Mesendoderm (in vitro differentiated cells): ENCODE measurements at places on chromosomes 1 and 21.
A peak's percentile ranks its signal among the peaks of the same experiment; 100 is the strongest.

DNA sequence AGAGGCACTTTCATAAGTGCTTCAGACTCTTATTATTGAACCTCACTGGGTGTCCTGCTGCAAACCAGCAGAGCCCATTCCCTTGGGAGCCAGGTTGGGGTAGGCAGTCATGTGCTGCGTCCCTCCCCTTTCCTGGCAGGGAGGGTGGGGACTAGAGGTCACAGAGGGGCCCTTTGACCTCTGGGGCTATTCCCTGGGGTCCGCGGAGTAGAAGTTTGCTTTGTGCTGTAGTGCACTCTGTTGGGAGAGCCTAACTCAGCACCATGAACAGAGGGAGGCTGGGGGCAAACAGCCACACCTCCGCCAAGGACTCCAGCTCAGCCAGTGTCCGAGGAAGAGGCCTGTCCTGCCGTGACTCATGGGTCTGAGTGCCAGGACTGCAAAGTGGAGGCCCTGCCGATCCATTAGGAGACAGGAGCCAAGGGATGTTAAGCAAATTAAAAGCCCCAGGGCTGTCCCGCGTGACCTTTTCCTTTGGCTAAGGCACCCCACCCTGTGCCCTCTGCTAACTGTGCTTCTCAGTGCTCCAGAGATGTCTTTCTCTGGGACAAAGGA lies 3.0 kb upstream of the IGSF21 start:
- H3K4me3 ChIP-seq: no peak overlapping the region
- no peak for DNase-seq
- H3K27me3 ChIP-seq: peaks cover 13% of the 10 kb centered on the region
- no peak overlapping the region for H3K27ac ChIP-seq
- no peaks in the 10 kb centered on the region for H3K36me3 ChIP-seq
- H3K4me1 ChIP-seq: peaks cover 7% of the 10 kb centered on the region

- no peaks in the 10 kb centered on the region for H3K36me3 ChIP-seq
- no peaks in the 10 kb centered on the region for H3K27me3 ChIP-seq
- H3K4me1 ChIP-seq: no peaks in the 10 kb centered on the region
- H3K4me3 ChIP-seq: no peak overlapping the region
- peak; percentile 24 for DNase-seq
- no peak overlapping the region for H3K27ac ChIP-seq
These were observed 418.9 kb downstream of the PRDM2 start for GRCh38 chr1:14118691-14119485.

- no peak overlapping the region for H3K4me3 ChIP-seq
- no peak for DNase-seq
- peaks cover 8% of the 10 kb centered on the region for H3K4me1 ChIP-seq
- H3K36me3 ChIP-seq: no peaks in the 10 kb centered on the region
These were observed 264.1 kb downstream of the FOXD2 start for GRCh38 chr1:47701741-47702515.

DNA sequence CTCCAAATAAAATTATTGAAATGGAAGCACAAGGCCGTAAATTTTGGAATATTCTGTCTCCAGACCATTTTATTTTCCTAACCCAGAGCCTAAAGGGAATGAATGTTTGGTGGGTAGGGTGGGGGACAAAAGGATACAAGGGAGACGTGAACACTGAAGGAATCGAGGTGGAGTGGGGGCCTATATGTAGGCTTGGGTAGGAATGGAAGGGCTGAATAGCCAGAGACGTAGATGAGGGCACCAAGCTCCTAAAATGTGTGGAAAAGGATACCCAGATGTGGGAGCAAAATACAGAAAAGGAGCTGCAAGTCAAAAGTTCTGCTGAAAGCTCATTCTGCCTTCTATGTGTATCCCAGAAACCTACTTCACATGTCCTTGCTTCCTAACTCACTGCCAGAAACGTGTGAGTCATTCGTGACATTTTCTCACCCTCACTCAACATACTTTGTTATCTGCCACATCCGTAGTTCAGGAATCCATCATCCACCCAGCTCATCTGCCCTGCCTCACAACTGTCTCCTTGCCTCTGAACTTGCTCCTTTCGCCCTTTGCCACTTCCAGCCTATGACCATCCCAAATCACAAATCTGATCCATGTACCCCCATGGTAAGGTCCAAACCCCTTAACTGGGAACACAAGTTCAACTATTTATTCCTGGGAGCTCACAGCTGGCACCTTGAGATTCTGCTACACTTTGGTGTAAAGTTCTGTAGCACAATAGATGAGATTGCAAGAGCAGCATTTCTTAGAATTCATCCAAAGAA lies 84.1 kb upstream of the PRDX6 start:
- no peaks in the 10 kb centered on the region for H3K27me3 ChIP-seq
- peaks cover 6% of the 10 kb centered on the region for H3K4me1 ChIP-seq
- no peak overlapping the region for H3K4me3 ChIP-seq
- H3K36me3 ChIP-seq: no peaks in the 10 kb centered on the region
- DNase-seq: peak; percentile 93
- peak overlapping the region; percentile 81 for H3K27ac ChIP-seq

DNA sequence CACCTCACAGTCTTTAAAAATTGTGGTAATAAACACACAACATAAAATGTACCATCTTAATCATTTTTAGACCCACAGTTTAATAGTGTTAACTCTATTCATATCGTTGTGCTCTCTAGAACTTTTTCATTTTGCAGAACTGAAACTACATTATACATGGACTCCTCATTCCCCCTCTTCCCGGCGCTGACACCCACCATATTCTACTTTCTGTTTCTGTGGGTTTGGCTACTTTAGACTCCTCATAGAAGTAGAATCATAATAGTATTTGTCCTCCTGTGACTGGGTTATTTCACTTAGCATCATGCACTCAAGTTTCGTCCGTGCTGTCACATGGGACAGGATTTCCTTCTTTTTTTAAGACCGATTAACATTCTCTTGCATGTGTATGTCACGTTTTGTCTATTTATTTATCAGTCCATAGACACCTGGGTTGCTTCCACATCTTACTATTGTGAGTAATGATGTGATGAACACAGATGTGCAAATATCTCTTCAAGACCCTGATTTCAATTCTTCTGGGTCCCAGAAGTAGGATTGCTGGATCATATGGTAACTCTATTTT lies 62.9 kb upstream of the TMPRSS2 start:
- H3K4me1 ChIP-seq: no peaks in the 10 kb centered on the region
- H3K4me3 ChIP-seq: no peak overlapping the region
- H3K36me3 ChIP-seq: no peaks in the 10 kb centered on the region
- H3K27me3 ChIP-seq: no peaks in the 10 kb centered on the region
- H3K27ac ChIP-seq: no peak overlapping the region

DNA sequence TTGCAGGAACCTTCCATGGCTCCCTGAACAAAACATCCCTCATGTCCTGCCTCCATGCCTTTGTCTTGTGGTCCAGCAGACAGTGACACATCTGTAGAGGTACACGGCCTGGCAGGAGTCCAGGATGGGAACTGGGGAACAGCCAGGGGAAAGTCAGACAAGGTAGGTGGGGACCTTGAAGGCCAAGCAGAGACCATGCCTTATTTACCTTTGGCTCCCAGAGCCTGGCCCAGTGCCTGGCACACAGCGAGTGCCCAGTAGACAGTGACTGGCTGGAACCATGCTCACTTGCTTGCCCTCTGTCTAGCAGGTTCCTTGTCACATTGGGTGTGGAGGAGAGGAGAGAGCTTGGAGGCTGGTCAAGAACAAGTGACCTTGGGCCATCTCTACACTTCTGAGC lies 81.0 kb downstream of the BCAR3 start:
- no peaks in the 10 kb centered on the region for H3K36me3 ChIP-seq
- H3K27ac ChIP-seq: no peak overlapping the region
- no peak for DNase-seq

DNA sequence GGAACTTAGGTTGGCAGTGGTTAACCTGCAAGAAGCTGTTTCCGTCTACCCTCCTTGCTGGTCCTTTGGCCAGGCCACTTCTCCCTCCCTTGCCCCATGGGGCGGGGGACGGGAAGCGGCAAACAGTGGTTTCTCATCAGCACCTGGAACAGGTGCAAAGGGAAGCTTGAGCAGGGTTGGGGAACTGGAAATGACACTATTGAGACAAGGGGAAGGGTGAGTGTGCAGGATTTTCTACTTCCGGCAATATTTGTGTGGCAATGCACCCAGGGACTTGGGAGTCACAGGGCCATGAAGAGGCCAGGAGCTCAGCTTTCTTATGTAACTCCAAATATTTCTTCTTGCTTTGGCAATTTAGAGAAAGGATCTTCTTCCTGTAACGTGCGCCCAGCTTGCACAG lies 29.0 kb upstream of the SARS1 start:
- H3K4me1 ChIP-seq: no peaks in the 10 kb centered on the region
- H3K27me3 ChIP-seq: no peaks in the 10 kb centered on the region
- no peaks in the 10 kb centered on the region for H3K36me3 ChIP-seq
- H3K27ac ChIP-seq: no peak overlapping the region
- DNase-seq: no peak
- H3K4me3 ChIP-seq: no peak overlapping the region
